Stomach (tissue), 19 donors: ENCODE measurements at places on chromosomes 13 and 19. TPM values are rescaled to one million over a fixed set of nuclear protein-coding genes. Genes with fewer than 3 reads are reported as not detected.
A peak's percentile ranks its signal among the peaks of the same experiment; 100 is the strongest.

GRCh38 chr13:40292536-40292935 is 373.9 kb downstream of the FOXO1 start:
- no peaks in the 10 kb centered on the region for H3K27me3 ChIP-seq
- no peaks in the 10 kb centered on the region for H3K4me1 ChIP-seq
- H3K4me3 ChIP-seq, result no peak overlapping the region
- no peak overlapping the region for H3K27ac ChIP-seq
- no peaks in the 10 kb centered on the region for H3K36me3 ChIP-seq

Gene ZNF490
- total RNA-seq, result 4.1 TPM

Gene NRTN
- 1.8 TPM for total RNA-seq

- no peak overlapping the region for H3K27ac ChIP-seq
- H3K36me3 ChIP-seq, result peaks cover 7% of the 10 kb centered on the region
- DNase-seq, result peak; percentile 71
- no peak overlapping the region for H3K4me3 ChIP-seq
- H3K4me1 ChIP-seq, result peaks cover 5% of the 10 kb centered on the region
- H3K27me3 ChIP-seq, result no peaks in the 10 kb centered on the region
These were observed 95.7 kb downstream of the ARHGEF7 start for GRCh38 chr13:111210544-111211469.

DNA sequence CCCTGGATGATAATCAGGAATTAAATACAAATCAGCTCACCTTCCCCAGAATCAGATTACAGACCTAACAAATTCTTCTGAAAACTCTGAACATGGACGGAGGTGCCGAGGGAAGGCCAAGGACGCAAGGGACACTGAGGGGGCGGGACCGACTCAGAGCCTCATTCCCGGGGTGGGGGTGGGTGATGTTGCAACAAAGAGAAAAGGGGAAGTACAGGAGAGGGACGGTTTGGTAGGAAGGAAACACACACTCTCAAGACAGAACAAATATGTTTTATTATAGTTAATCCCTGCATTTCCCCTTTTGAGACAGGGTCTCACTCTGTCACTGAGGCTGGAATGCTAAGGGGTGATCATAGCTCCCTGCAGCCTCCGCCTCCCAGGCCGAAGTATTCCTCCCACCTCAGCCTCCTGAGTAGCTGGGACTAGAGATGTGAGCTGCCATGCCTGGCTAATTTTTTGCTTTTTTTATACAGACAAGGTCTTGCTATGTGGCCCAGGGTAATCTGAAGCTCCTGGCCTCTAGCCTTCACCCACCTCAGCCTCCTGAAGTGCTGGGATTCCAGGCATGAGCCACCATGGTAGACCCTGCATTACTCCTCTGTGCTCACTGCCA is 786 bp upstream of the LILRA2 start:
- H3K27ac ChIP-seq, result no peak overlapping the region
- peak overlapping the region; percentile 16 for H3K4me3 ChIP-seq
- H3K27me3 ChIP-seq, result peaks cover 54% of the 10 kb centered on the region
- DNase-seq, result no peak
- H3K36me3 ChIP-seq, result no peaks in the 10 kb centered on the region
- no peaks in the 10 kb centered on the region for H3K4me1 ChIP-seq

Gene MISP
- total RNA-seq, result 29.6 TPM

Gene HIF3A
- 83.2 TPM for total RNA-seq

- no peak for DNase-seq
- peaks cover 22% of the 10 kb centered on the region for H3K27me3 ChIP-seq
- H3K4me1 ChIP-seq, result no peaks in the 10 kb centered on the region
- H3K36me3 ChIP-seq, result no peaks in the 10 kb centered on the region
- H3K4me3 ChIP-seq, result no peak overlapping the region
These were observed 56.3 kb downstream of the TNFSF13B start for GRCh38 chr13:108325863-108326262.
